ENCODE measurements at places on chromosomes 4 and X.
A peak's percentile ranks its signal among the peaks of the same experiment; 100 is the strongest.

- peak; percentile 71 for DNase-seq
Observed at GRCh38 chr4:183747931-183748670, 89.0 kb downstream of the TRAPPC11 start.

GRCh38 chrX:63408050-63408449 is 56.9 kb upstream of the SPIN4 start:
- DNase-seq, result no peak

- DNase-seq, result no peak
Observed at GRCh38 chr4:123327346-123327745, 69.2 kb upstream of the SPRY1 start.

DNA sequence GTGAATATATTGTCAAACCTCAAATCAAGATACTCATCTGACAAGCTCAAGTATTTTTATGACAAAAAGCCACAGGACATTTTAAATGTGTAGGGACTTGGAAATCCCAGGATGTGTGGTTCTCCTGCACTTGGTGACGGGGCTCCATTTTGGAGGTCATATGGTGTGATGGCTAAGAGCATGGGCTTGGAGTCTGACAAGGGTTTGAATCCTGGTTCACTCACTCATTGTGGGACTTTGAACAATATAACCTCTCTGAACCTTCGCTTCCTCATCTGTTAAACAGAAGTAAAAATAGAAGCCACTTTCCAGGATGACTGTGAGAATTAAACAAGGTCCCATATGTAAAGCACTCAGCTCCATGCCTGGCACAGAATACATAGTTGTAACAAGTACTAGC is 99.6 kb downstream of the SMIM20 start:
- DNase-seq, result no peak

DNA sequence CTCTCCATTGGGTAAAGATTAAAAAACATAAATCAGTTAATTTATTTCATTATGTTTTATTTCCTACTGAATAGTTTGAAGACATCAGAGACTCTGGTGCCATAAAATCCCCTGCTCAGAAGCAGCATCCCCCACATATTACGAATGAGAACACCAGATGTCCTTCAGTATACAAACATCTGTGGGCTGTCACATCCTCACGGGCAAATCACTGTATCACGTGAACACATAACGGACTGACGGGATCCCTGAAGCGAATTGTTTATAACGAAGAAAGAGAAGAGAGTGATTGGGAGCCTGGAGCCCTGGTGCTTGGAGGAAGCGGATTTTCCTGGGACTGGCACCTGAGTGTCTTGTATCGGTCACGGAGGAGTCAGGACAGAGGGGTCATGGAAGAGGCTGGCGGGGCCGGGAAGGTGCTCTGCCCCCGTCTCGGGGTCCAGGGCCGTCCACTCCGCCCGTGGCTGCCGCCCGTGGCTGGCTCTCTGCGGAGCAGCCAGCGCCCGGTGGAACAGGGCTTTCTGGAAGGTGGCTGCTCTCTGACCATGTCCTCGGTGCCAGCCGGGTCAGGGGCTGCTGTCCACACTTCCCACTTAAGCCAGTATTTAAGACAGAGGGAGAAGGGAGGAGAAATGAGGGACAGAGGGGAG is 452.7 kb upstream of the FAT1 start:
- DNase-seq, result peak; percentile 1

- DNase-seq, result no peak
Observed at GRCh38 chr4:2823301-2823670, 20.4 kb upstream of the ADD1 start.

DNA sequence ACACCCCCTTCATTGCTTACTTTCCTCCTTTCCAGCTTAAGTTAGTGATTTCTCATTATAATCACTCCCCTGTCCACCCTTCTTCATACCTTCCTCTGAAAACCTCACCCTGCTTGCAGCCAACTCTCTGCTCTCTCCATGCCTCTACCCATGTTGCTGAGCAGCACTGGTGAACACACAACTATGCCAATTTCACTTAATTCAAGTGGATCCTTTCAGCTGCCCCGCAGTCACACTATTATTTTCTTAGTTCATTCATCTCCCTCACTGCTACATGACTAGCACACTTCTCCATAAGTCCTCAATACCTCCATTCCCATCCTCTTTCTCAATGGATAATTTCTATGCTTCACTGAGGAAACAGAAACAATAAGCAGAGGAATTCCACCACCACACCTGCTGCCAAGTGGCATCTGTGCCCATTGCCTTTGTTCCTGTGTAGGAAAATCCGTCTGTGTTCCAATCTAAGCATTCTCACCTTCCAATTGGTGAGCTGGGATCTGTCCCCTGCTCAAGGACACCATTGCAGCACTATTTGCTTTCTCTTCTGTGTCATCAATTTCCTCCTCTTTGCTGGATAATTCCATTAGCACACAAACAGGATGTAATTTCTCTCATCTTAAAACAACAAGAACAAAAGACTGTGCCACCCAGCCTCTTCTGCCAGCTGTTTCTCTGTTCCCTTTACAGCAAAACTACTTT is 25.2 kb upstream of the PRSS48 start:
- DNase-seq, result no peak

GRCh38 chrX:16148896-16149295 is 18.4 kb upstream of the MAGEB17 start:
- no peak for DNase-seq

GRCh38 chrX:69126642-69127041 is 38.6 kb downstream of the PJA1 start:
- no peak for DNase-seq

- no peak for DNase-seq
Observed at GRCh38 chr4:183469285-183469684, 24.8 kb downstream of the CDKN2AIP start.

DNA sequence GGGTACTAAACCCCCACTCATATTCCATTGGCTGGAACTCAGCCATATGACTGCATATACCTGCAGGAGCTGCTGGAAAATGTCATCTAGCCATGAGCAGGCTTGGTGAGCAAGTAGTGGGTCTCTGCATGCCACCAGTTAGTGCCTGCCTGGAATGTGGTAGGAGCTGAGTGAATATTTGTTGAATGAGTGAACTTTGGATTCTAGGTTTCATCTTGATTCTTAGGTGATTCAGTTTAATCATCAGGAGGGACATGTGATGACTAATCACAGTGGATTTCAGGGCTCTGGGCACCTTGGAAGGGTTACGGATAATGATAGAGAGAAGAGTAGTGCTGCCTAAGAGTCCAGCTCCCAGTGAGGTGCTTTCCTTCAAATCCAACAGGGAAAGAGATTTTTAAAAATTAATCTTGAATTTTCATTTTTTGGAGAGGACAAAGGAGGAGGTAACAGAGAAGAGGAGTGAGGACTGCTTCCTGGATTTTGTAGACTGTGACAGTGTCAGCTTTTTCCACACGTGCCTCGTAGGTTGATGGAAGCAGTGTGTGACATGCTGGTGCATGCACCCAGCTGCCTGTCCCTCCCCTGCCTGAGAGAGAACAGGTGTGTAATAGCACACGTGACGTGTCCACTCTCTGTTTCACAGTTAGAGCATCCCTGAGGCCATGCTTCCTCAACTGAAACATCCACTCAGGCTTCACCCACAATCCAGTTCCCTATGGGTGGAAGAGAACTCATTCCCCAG is 30.4 kb downstream of the NHS start:
- peak; percentile 83 for DNase-seq

- DNase-seq, result no peak
Observed at GRCh38 chr4:151882072-151882803, 121.4 kb upstream of the GATB start.

DNA sequence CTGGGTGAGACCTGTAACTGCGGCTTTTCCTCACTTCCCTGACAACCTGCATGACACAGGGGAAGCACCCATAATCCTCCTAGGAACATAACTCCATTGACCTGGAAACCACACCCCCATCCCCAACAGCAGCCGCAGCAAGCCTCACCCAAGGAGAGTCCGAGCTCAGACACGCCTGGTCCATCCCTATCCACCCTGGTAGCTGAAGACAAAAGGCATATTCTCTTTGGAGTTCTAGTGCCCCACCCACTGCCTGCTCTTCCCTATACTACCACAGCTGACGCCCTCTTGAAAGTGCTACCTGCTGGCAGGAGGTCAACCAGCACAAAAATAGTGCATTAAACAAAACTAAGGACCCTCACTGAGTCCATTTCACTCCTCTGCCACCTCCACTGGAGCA is 1080.9 kb upstream of the IGFBP7 start:
- no peak for DNase-seq

- no peak for DNase-seq
Observed at GRCh38 chr4:51870441-51871188, 27.7 kb downstream of the DCUN1D4 start.

DNA sequence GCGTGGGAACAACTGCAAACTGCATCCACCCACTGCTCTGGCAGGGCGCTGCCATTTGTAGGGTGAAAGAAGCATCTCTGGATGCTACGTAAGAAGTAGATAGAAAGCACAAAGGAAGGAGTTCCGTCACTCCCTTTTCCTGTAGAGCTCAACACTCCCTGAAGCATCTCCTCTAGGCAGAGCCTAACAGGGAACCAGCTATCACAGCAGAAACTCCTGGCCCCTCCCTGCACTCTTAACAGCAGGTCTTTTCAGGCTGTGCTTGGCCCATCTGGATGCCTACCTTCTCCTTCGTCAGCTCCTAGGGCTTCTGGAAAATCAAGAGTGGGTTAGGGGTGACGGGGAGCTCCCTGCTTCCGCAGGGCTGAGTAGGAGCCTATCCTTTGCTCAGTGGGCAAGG is 112.9 kb upstream of the TLL1 start:
- no peak for DNase-seq

DNA sequence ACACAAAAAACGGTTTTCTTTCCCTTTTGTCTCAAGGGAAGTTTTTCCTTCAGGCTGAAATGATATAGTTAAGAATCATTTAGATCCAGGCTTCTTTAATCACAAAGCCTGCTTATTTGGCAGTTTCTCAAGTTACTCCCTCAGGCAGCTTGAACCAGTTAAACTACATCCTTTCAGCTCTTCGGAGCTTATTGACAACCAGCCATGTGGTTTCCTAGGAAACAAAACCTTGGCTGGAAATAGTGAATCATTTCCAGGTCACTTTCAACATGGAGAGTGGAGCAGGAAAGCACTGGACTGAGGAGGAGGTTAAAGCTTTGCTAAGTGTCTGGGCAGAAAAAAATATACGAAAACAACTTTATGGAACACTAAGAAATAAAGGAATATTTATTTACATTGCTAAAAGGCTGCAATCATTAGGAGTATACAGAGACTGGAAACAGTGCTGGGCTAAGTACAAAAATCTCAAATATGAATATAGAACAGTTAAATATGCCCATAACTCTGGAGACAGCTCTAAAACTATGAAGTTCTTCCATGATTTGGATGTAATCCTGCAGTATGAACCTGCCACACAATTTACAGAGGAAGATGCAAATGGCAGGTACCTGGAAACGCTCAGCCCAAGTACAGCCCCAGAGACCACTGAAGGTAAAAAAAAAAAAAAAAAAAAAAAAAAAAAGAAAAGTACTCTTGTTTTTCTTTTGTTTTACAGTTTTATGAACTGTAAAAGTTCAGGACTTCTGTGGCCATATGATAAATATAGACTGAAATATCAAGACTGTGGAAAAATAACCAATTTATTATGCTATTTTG is 23.2 kb upstream of the AASDH start:
- peak; percentile 94 for DNase-seq

- no peak for DNase-seq
Observed at GRCh38 chrX:53729751-53730150, 43.2 kb upstream of the HUWE1 start.

DNA sequence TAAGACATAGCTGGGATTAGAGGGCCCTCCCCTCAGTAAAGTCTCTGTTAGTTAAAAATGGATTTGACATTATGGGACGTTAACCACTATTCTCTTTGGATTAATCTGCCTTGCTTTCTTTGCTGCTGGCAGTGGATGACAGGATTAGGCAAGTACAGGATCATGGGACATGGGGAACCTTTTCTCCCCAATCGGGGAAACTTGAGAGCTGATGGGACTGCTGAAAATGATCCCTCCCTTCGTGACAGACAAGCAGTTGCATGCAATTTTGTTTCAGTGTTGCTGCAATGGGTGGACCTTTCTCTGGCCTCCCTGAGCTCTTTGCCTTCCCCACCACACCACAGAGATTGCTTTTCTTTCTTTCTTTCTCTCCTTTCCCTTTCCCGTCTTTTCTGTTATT is 120.2 kb upstream of the BANK1 start:
- DNase-seq, result no peak

GRCh38 chrX:6226596-6227452 is 1.8 kb downstream of the NLGN4X start:
- no peak for DNase-seq

DNA sequence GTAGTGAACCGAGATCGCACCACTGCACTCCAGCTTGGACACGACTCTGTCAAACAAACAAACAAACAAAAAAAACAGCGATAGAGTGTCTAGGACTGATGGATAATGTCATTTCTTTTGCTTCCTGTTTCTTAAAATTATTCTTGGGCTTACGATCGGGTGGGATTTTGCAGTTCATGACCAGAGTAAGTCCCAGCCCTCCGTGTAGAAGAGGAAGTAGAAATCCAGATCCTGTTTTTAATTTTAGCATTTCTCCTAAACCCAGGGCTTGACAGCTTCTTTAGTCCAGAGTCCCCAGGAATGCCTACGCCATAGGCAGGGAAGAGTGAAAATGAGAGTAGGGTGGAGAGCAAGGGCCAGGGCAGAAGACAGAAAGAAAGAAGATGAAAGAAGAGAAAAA is 94.3 kb downstream of the HPRT1 start:
- DNase-seq, result no peak

GRCh38 chrX:139750390-139750789 is 42.4 kb upstream of the MCF2 start:
- DNase-seq, result no peak

DNA sequence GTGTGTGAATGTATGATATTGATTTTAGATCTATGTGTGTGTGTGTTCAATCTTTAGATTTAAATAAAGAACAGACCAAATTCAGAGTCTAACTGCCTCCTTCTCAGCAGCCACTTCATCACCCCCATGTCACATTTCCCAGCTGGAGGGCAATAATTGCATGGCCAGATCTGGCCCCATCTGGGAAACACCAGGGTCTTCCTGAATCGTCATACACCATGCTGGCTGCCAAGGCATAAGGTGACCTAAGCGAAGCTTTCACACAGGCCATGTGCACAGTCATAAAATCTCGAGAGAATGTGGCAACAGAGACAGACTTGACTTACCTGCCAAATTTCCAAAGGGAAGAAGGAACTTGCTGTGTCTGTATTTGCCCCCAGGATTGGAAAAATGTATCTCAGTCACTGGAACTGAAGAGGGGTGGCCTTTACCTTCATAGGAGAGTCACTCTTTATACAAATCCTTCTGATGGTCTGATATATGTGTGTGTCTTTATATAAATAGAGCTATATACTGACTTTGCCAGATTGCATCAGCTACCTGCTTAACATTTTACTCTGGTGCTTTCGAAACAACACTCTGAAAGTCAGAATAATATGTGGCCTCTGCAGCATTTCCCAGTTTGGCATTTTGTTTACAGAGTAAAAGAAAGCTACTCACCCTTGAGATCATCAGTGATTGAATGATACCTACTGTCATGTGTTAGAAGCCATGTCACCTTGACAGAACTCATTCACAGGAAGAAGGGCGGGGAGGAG is at the start of gene PLAC1:
Gene PLAC1, minus strand, starts transcription at position 470 of the 758 bp plus-strand sequence. CDS start 91,789 bp downstream, outside the sequence.
- no peak for DNase-seq

DNA sequence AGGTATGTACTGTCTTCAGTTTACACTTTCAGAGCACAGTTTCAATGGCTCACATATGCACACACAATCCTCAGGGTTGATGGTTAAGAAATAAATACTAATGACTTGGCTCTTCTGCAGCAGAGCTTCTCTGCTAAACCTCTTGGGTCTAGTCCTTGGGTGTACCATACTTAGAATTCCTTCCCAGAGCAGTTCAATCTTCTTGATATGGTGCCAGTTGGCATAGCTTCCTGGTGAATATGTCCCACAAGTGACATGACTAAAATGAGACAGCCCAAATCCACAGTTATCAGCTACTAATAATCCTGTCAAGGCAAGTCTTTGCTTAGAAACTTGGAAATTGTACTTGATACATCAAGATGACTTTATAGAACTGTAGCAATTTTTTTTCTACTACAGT is 654.4 kb downstream of the IQCM start:
- DNase-seq, result peak; percentile 57

All from ACHN (cell line).